ENCODE measurements at places on chromosomes 2 and 18. TPM values are rescaled to one million over a fixed set of nuclear protein-coding genes. Genes with fewer than 3 reads are reported as not detected.

DNA sequence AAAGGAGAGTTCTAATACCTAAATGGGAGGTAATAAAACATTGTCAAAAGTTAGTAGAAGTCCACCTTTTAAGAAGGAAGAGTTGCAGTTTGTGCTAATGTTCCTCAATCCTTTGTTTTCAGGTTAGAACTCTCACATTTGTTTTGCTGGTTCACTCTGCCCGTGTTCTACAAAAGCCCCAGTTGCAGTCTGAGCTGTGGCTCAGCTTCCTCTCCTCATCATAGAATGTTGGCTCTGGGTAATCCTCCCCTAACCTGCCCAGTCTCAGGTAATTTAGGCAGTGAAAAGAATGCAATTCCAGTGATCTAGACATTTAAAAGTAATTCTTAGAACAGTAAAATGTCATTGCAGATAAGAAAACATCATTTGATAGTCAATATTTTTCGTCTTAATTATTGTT lies 1410.4 kb upstream of the ZEB2 start:
- H3K4me1 ChIP-seq: no peaks in the 10 kb centered on the region
- H3K36me3 ChIP-seq: no peaks in the 10 kb centered on the region
- no peak for DNase-seq

Gene CD28
- 0.13 TPM for polyA plus RNA-seq

Gene STK16
- 24.7 TPM for polyA plus RNA-seq

Gene DCDC2C
- 0.71 TPM for polyA plus RNA-seq

GRCh38 chr18:48139431-48140347 lies 209.2 kb upstream of the SMAD2 start:
- no peaks in the 10 kb centered on the region for H3K36me3 ChIP-seq
- no peaks in the 10 kb centered on the region for H3K27me3 ChIP-seq
- DNase-seq: peak; percentile 83
- no peak overlapping the region for H3K27ac ChIP-seq

GRCh38 chr18:48623468-48624235 lies 84.8 kb downstream of the CTIF start:
- no peak overlapping the region for H3K4me3 ChIP-seq
- H3K27ac ChIP-seq: peak overlapping the region; percentile 13
- no peaks in the 10 kb centered on the region for H3K27me3 ChIP-seq
- peaks cover 17% of the 10 kb centered on the region for H3K36me3 ChIP-seq

GRCh38 chr2:158723921-158724802 lies 71.0 kb upstream of the DAPL1 start:
- no peaks in the 10 kb centered on the region for H3K36me3 ChIP-seq
- no peaks in the 10 kb centered on the region for H3K4me1 ChIP-seq
- DNase-seq: no peak
- no peak overlapping the region for H3K27ac ChIP-seq
- no peaks in the 10 kb centered on the region for H3K27me3 ChIP-seq
- no peak overlapping the region for H3K4me3 ChIP-seq

DNA sequence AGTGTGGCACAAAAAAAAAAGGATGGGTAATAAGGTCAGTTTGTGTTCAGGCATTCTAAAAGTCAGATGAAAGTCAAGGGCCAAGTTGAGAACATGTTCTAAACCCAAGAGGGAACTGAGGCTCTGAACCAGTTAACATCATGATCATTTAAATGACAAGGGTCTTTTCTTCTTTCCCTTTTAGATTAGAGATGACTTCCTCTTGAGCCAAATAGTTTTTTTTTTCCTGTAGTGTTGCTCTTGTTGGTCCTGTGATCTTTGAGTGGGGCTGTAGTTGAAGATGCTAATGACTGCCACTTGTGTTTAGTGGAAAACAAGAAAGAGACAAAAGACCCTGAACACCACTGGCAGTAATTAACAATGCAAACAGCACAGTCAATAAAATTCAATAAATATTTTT lies 482.7 kb upstream of the SYT4 start:
- no peaks in the 10 kb centered on the region for H3K27me3 ChIP-seq
- H3K27ac ChIP-seq: no peak overlapping the region
- no peak overlapping the region for H3K4me3 ChIP-seq
- H3K4me1 ChIP-seq: no peaks in the 10 kb centered on the region
- no peaks in the 10 kb centered on the region for H3K36me3 ChIP-seq

Gene MAP4K4
- 17.1 TPM for polyA plus RNA-seq

- no peaks in the 10 kb centered on the region for H3K36me3 ChIP-seq
- H3K4me1 ChIP-seq: no peaks in the 10 kb centered on the region
- H3K27me3 ChIP-seq: no peaks in the 10 kb centered on the region
- H3K4me3 ChIP-seq: no peak overlapping the region
- no peak for DNase-seq
Observed at GRCh38 chr2:30677231-30677630, 130.0 kb downstream of the CAPN13 start.

DNA sequence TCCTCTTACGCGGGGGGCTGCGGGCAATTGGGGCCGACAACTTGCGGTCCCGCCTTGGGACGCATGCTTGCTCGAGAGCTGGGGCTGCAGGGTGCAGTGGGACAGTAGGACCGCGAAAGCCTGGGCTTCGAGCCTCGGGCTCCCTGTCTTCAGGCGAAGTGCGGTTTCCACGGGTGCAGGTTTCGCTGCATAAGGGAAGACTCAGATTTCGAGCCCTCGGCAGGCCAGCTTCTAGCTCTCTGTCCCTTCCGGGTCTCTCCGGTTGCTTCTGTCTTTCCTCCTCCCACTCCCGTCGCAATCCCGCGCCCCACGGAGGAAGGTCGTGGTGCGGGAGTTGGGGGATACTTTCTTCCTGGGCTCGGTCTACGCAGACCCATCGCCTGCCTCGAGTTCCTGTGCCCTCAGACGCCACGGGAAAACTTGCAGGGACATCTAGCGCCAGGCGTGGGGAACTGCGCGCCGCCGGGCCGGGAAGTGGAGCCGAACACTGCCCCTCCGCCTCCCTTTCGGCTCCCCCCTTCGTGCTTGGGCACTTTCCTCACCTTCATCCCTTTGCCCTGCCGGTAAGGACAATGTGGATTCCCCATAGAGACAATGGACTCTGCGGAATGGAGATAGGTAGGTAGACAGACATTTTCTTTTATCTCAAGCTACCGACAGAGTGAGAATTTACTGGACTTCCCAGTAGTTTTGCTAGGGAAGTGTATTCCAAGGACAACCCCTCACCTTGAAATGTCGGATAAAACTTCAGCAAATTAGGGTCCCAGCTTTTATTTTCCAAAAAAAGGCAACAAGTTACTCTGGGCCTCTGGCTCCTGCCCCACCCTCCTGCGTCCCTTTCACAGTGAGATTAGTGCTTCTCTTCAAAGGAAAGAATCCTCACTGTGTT lies 4.2 kb upstream of the HOXD13 start:
- no peak overlapping the region for H3K27ac ChIP-seq
- H3K36me3 ChIP-seq: no peaks in the 10 kb centered on the region
- H3K4me3 ChIP-seq: no peak overlapping the region
- peaks cover 17% of the 10 kb centered on the region for H3K4me1 ChIP-seq
- peak; percentile 68 for DNase-seq

DNA sequence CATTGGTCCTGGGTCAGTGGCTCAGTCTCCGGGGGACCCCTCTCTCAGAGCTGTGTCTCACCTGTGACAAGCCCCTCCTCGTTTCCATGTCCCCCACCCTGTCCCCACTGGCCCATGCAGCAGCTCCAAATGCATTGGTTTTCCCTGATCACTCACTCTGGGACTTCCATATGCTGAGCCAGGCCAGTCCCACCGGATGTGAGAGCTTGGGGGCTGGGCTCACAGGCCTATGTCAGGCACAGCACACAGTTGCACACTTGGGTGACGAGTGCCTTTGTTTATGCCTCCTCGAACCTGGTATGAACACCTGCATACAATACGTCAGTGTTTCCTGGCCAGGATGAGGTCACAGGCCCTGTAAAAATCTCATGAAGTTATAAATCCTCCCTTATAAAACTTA lies 232.5 kb downstream of the TFCP2L1 start:
- H3K27ac ChIP-seq: no peak overlapping the region
- no peaks in the 10 kb centered on the region for H3K4me1 ChIP-seq
- H3K4me3 ChIP-seq: no peak overlapping the region

GRCh38 chr2:73110168-73111072 lies 2.3 kb downstream of the RAB11FIP5 start:
- no peaks in the 10 kb centered on the region for H3K36me3 ChIP-seq
- peaks cover 37% of the 10 kb centered on the region for H3K4me1 ChIP-seq
- DNase-seq: no peak
- no peaks in the 10 kb centered on the region for H3K27me3 ChIP-seq
- peak overlapping the region; percentile 65 for H3K4me3 ChIP-seq
- no peak overlapping the region for H3K27ac ChIP-seq

- H3K36me3 ChIP-seq: no peaks in the 10 kb centered on the region
- peaks cover 14% of the 10 kb centered on the region for H3K4me1 ChIP-seq
- H3K4me3 ChIP-seq: no peak overlapping the region
- no peak for DNase-seq
- H3K27ac ChIP-seq: peak overlapping the region; percentile 68
Observed at GRCh38 chr18:55251254-55251971, 292.2 kb upstream of the CCDC68 start.

- no peaks in the 10 kb centered on the region for H3K4me1 ChIP-seq
- H3K27me3 ChIP-seq: no peaks in the 10 kb centered on the region
- H3K27ac ChIP-seq: no peak overlapping the region
- no peak for DNase-seq
- no peak overlapping the region for H3K4me3 ChIP-seq
- no peaks in the 10 kb centered on the region for H3K36me3 ChIP-seq
Observed at GRCh38 chr18:79302120-79302519, 93.6 kb upstream of the NFATC1 start.

Gene CD8A
- 1.9 TPM for polyA plus RNA-seq

- H3K27me3 ChIP-seq: no peaks in the 10 kb centered on the region
- H3K4me1 ChIP-seq: peaks cover 16% of the 10 kb centered on the region
- DNase-seq: no peak
- H3K4me3 ChIP-seq: no peak overlapping the region
Observed at GRCh38 chr2:55163274-55163721, 68.8 kb downstream of the CLHC1 start.

- peaks cover 5% of the 10 kb centered on the region for H3K4me1 ChIP-seq
- H3K4me3 ChIP-seq: no peak overlapping the region
Observed at GRCh38 chr2:237661270-237661669, 33.9 kb downstream of the LRRFIP1 start.

Gene SERPINB7
- polyA plus RNA-seq: not detected

DNA sequence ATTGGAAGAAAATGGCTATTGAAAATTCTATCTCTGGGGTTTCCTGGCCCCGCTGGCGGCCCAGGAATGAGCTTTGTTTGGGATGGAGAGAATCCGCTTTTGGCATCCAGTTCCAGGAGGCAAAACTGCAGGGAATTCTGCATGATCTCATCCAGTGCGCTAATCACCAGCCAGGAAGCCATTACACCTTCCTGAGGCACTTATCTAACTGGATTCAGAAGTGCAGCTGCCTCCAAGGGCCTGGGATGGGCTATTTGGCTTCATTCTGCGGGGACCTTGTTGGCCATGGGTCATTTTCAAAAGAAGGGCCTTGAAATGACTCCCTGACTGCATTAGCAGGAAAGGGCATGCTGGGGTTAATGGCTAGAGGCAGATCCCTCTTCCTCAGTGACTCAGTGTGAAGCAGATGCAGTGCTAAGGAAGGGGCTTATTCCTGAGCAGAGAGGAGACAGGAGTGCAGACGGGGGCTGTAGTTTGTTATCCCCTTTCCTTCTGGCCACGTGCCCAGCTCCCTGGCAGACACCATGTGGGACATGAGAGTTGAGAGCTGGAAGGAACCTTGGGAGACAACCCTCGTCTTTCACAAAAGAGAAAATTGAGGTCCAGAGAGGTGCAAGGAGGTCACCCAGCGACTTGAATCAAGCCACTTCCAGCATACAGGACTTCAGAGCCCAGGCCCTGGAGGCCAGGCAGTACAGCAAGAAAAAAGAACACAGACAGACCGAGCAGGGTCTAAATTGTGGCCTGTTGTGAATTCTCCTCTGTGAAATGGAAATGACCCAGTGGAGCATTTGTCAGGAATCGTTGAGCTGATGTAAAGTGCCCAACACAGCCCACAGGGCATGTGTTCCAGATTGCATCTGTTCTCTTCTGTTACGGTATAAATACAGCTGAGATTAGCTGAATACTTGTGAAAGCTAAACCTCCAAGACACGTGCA lies 161.8 kb downstream of the PRKCE start:
- H3K27ac ChIP-seq: no peak overlapping the region
- H3K36me3 ChIP-seq: no peaks in the 10 kb centered on the region
- no peak overlapping the region for H3K4me3 ChIP-seq

GRCh38 chr2:152925547-152926448 lies 207.4 kb downstream of the ARL6IP6 start:
- H3K4me3 ChIP-seq: no peak overlapping the region
- no peaks in the 10 kb centered on the region for H3K4me1 ChIP-seq
- peak; percentile 72 for DNase-seq
- no peaks in the 10 kb centered on the region for H3K36me3 ChIP-seq
- no peaks in the 10 kb centered on the region for H3K27me3 ChIP-seq

Gene ZNG1B
- polyA plus RNA-seq: 85.1 TPM

Gene DNAH7
- polyA plus RNA-seq: 1.3 TPM

Gene ABI2
- 10.2 TPM for polyA plus RNA-seq

DNA sequence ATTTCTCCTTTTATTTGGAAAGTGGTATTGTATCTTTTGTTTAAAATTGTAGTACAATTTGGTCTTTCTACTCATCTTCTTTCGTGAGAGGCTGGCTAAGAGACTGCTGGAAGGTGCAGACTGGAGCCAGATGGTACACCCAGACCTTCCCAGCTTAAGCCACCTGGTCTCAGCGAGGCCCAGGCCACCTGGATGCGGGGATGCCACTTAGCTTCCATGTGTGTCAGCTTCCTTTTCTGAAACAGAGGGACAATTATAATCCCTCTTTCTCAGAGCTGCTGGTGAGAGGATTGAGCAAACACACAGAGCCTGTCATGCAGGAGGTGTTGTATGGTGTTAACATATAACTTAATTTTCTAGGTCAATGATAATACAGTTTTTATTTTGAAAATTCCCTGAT lies 17.4 kb downstream of the FARP2 start:
- H3K4me3 ChIP-seq: no peak overlapping the region
- no peaks in the 10 kb centered on the region for H3K4me1 ChIP-seq
- H3K27me3 ChIP-seq: no peaks in the 10 kb centered on the region
- no peak for DNase-seq
- H3K36me3 ChIP-seq: no peaks in the 10 kb centered on the region
- no peak overlapping the region for H3K27ac ChIP-seq

DNA sequence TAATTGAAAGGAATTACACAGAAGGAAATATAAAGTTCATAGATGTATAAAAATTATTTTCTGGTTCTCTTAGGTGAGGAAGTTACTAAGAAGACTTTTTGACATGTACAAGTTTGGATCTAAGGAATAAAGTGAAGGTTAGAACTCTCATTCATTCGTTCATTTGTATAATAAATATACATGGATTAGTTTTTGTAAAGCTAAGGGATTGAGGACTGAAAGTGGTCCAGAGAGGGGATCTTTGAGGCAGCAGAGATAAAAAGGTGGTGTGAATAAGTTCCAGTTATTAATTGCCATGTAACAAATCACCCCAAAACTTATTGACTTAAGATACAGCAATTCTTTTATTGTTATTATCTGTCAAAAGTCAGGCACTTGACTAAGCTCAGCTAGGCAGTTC lies 110.1 kb upstream of the CELF4 start:
- no peak overlapping the region for H3K27ac ChIP-seq
- no peak for DNase-seq
- no peaks in the 10 kb centered on the region for H3K4me1 ChIP-seq

GRCh38 chr2:205484764-205485163 lies 197.5 kb upstream of the NRP2 start:
- DNase-seq: no peak
- H3K4me3 ChIP-seq: no peak overlapping the region
- H3K4me1 ChIP-seq: no peaks in the 10 kb centered on the region
- H3K27me3 ChIP-seq: no peaks in the 10 kb centered on the region
- H3K36me3 ChIP-seq: no peaks in the 10 kb centered on the region

- no peaks in the 10 kb centered on the region for H3K36me3 ChIP-seq
- H3K4me3 ChIP-seq: no peak overlapping the region
- H3K27me3 ChIP-seq: no peaks in the 10 kb centered on the region
- DNase-seq: no peak
Observed at GRCh38 chr2:197852108-197852507, 47.7 kb downstream of the PLCL1 start.

Gene CENPA
- polyA plus RNA-seq: 0.56 TPM
